NCI-H1092 treated with DMSO at 0.1 percent for 48 hours (cell line): ENCODE measurements at places on chromosomes 16 and 17.

GRCh38 chr16:53511403-53512280 lies 8.6 kb upstream of the AKTIP start:
- peak; percentile 29 for DNase-seq

DNA sequence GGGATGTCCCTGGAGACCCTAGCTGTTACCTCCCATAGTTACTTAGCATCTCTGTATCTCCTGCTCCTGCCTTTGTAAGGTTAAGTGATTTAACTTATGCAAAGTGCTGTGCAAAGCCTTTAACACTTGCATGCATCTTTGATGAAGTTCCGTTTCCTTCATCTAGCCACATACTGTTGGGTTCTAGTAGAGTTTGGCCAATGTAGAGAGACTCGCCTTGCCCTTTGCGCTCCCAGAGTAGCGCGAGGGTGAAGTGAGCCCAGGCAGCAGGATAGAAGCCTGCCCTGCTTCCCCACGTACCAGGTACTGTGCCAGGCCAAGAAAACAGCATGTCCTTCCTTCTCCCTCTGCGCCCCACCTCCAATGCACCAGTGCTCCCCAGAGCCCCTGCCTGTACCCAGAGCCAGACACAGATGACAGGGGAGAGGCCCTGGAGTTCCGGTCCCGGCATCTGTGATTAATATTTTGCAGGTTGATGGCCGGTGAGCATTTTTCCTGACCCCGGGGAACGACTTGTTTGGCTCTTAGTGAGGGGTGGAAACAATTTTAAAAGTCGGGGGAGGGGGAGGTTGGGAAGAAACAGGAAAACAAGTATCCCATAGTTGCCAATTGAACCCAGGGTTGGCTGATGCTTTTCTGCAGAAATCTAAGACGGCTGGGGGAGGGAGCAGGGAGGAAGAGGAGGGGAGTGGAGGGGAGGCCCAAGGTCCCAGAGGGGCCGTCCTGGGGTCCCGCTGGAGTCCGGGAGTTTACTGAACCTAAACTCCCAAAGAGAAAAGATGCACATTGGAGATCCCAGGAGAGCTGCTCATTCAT lies 13.1 kb upstream of the CDC42EP4 start:
- DNase-seq = no peak

DNA sequence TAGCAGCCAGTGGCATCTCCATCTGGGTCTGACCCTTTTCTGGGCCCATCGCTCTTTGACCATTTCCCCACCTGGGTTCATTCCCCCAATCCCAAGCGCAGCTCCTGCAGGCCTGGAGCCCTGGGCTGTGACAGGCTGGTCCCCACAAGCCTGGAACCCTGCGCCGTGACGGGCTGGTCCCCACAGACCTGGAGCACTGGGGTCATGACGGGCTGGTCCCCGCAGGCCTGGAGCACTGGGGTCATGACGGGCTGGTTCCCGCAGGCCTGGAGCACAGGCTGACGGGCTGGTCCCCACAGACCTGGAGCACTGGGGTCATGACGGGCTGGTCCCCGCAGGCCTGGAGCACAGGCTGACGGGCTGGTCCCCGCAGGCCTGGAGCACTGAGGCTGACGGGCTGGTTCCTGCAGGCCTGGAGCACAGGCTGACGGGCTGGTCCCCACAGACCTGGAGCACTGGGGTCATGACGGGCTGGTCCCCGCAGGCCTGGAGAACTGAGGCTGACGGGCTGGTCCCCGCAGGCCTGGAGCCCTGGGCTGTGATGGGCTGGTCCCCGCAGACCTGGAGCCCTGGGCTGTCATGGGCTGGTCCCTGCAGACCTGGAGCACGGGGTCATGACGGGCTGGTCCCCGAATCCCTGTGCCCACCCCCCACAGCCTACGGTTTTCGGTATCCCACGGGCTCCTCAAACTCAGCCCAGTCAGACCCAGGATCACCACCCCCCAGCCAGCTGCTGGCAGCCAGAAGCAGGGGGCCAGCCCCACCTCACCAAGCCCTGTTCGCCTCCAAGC lies 16.6 kb downstream of the TMC6 start:
- DNase-seq = no peak

DNA sequence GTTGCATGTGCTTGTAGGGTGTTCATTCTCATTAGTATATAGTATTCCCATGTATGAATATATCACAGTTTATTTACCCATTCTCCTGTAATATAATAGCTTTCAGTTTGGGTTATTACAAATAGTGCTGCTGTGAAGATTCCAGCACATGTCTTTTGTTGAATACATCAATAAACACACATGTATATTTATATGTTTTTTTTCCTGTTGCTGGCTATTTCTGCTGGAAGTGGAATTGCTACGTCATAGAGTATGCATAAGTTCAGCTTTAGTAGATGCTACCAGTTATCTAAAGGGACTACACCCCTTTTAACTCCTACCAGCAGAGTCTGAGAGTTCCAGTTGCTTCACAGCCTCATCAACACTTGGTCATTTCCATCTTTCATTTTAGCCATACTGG lies 52.3 kb upstream of the SCNN1B start:
- DNase-seq = no peak

GRCh38 chr17:55765472-55765871 lies 14.6 kb downstream of the PCTP start:
- DNase-seq = no peak

DNA sequence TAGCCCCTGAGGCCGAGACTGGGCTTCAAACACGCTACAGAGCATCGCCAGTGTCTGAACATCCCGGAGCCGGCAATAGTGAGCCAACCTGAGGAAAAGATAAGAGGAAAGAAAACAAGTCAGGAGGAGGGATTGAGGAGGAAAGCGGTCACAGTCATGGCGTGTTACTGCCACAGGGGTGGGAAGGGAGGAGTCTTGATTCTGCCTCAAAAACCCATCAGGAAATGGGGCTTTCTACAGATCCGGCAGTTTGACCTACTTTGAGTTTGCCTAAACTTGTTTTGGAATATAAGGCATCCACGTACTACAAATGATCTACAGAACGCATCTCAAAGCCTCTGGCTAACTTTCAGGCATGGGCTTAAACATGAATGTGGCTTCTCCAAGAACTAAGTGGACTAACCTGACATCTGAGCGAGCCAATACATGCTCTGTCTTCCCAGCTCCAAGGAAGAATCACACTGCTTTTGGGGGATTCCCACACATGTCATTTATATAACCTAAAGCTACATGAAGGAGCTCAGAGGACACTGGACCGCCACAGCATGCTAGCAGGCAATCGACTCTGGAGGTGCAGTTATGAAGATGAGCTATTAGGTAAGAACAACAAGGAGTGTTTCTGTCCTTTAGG lies 96.6 kb downstream of the WDR59 start:
- DNase-seq = no peak

DNA sequence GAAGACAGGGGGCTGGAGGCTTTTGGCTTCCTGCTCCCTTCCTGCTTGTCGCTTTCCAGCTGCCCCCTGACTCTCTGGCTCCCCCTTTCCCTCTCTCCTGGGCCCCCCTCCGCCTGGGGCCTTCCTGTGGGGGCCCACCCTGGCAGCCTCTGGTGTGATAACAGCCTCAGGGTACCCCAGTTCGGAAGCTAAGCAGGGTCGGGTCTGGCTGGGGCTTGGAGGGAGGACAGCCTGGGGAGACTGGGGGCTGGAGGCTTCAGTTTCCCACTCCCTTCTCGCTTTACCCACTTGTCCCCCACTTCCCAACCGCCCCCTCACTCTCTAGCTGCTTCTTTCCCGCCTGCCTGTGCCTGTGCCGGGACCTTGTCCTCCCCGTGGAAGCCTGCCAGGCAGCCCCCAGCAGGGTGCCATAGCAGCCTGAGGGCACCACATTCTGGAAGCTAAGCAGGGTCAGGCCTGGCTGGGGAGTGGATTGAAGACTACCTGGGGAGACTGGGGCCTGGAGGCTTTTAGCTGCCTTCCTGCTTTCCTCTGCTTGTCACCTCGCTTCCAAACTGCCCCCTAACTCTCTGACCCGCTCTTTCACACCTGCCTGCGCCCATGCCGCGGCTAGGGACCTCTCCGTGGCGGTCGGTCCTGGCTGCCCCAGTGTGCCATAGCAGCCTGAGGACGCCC lies 2275.5 kb downstream of the TP53TG3F start:
- no peak for DNase-seq
